Activated T-cell treated with anti-CD3 and anti-CD28 coated beads, Interleukin-2, amount 50 U/mL, for 24 hours (primary cell): ENCODE measurements at places on chromosomes 7 and 10.

DNA sequence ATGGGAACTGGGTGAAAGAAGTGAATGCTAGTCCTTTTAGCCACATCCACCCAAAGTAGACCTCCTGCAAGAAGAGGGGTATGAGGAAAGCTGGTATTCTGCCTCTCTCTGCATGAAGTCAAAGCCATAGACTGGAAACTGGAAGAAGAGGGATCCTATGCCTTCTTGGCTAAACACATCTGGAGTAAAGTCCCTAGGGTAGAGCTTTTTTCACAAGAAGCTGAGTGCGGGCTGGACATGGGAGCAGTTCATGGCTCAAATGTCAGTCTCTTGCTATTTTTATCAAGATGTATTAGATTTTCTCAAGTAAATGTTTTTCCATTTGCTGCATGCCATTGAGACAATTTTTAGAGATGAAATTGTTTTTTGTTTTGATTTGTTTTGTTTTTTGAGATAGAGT, 206.5 kb upstream of the TMEM72 start:
- H3K27ac ChIP-seq, result no peak overlapping the region
- DNase-seq, result no peak
- no peak overlapping the region for H3K4me3 ChIP-seq
- H3K36me3 ChIP-seq, result no peaks in the 10 kb centered on the region
- H3K27me3 ChIP-seq, result peaks cover 11% of the 10 kb centered on the region

- no peak overlapping the region for H3K4me3 ChIP-seq
- H3K36me3 ChIP-seq, result no peaks in the 10 kb centered on the region
- H3K27me3 ChIP-seq, result peaks cover 44% of the 10 kb centered on the region
- DNase-seq, result no peak
- H3K4me1 ChIP-seq, result no peaks in the 10 kb centered on the region
- H3K27ac ChIP-seq, result no peak overlapping the region
Measured at GRCh38 chr10:132102071-132102716, 36.4 kb downstream of the JAKMIP3 start.

- H3K27me3 ChIP-seq, result no peaks in the 10 kb centered on the region
- no peak overlapping the region for H3K27ac ChIP-seq
Measured at GRCh38 chr7:68958571-68958970, 639.7 kb upstream of the AUTS2 start.

GRCh38 chr10:5575144-5575481, 50.4 kb downstream of the CALML3 start:
- H3K27me3 ChIP-seq, result no peaks in the 10 kb centered on the region
- H3K4me3 ChIP-seq, result no peak overlapping the region
- no peaks in the 10 kb centered on the region for H3K4me1 ChIP-seq
- H3K36me3 ChIP-seq, result no peaks in the 10 kb centered on the region
- H3K27ac ChIP-seq, result no peak overlapping the region
- no peak for DNase-seq

DNA sequence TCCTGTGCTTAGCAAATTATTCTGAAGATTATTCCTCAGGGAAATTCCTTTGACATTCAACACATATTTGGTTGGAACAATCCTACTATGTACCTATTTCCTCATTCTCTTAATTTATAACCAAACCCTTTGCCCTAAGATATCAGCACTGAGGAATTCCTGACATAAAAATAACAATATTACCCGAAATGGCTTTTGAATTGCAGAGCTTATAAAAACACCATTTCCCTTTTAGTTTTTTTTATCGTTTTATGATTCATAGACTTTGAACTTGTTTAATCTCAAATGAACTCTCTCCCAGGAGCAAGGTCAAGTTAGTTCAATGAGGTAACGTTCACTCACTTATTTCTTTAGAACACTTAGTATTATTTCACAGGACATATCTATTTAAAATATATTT, 7.7 kb upstream of the ABCB1 start:
- H3K27ac ChIP-seq, result no peak overlapping the region
- no peaks in the 10 kb centered on the region for H3K4me1 ChIP-seq
- peaks cover 12% of the 10 kb centered on the region for H3K27me3 ChIP-seq
- no peak for DNase-seq

GRCh38 chr7:124375391-124375790, 342.5 kb upstream of the TMEM229A start:
- H3K36me3 ChIP-seq, result no peaks in the 10 kb centered on the region
- no peaks in the 10 kb centered on the region for H3K4me1 ChIP-seq
- H3K27ac ChIP-seq, result no peak overlapping the region

- peak overlapping the region; percentile 18 for H3K4me3 ChIP-seq
- DNase-seq, result peak; percentile 37
Measured at GRCh38 chr10:45557275-45557905, 115.2 kb downstream of the ZFAND4 start.

DNA sequence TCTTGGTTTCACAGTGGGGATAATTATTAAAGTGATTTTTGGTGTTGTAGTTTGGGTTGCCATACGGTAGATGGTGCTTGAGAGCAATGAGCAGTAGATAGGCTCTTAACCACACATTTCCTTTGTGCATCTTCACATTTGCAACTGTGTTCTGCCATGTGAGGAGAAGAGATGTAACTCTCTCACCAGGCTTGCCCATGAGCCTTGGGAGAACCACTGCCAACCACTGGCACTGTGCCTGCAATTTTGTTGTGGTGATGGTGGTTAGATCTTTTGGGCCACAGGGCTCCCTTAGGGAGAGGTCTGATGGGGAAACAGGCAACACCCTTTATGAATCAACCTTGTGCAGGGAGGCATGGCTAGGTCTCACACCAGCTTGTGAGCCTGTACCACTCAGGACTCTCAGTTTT, 204.3 kb downstream of the CCDC7 start:
- H3K36me3 ChIP-seq, result peaks cover 52% of the 10 kb centered on the region
- no peak for DNase-seq
- H3K27ac ChIP-seq, result peak overlapping the region; percentile 11
- no peaks in the 10 kb centered on the region for H3K27me3 ChIP-seq
- H3K4me1 ChIP-seq, result peaks cover 9% of the 10 kb centered on the region

- H3K4me1 ChIP-seq, result no peaks in the 10 kb centered on the region
- no peaks in the 10 kb centered on the region for H3K27me3 ChIP-seq
- no peak overlapping the region for H3K4me3 ChIP-seq
- no peak overlapping the region for H3K27ac ChIP-seq
Measured at GRCh38 chr7:81833401-81833800, 63.6 kb upstream of the HGF start.

- H3K27ac ChIP-seq, result no peak overlapping the region
- H3K36me3 ChIP-seq, result no peaks in the 10 kb centered on the region
- DNase-seq, result no peak
- H3K4me1 ChIP-seq, result peaks cover 5% of the 10 kb centered on the region
- peaks cover 27% of the 10 kb centered on the region for H3K27me3 ChIP-seq
Measured at GRCh38 chr7:24334627-24335026, 50.6 kb downstream of the NPY start.

- no peaks in the 10 kb centered on the region for H3K36me3 ChIP-seq
- H3K27me3 ChIP-seq, result no peaks in the 10 kb centered on the region
- H3K27ac ChIP-seq, result no peak overlapping the region
- H3K4me3 ChIP-seq, result no peak overlapping the region
- no peak for DNase-seq
Measured at GRCh38 chr7:15795393-15795792, 108.9 kb upstream of the MEOX2 start.

GRCh38 chr7:126302639-126303038, 950.1 kb downstream of the GRM8 start:
- no peak overlapping the region for H3K27ac ChIP-seq
- no peaks in the 10 kb centered on the region for H3K4me1 ChIP-seq
- H3K36me3 ChIP-seq, result no peaks in the 10 kb centered on the region
- no peaks in the 10 kb centered on the region for H3K27me3 ChIP-seq
- DNase-seq, result no peak

DNA sequence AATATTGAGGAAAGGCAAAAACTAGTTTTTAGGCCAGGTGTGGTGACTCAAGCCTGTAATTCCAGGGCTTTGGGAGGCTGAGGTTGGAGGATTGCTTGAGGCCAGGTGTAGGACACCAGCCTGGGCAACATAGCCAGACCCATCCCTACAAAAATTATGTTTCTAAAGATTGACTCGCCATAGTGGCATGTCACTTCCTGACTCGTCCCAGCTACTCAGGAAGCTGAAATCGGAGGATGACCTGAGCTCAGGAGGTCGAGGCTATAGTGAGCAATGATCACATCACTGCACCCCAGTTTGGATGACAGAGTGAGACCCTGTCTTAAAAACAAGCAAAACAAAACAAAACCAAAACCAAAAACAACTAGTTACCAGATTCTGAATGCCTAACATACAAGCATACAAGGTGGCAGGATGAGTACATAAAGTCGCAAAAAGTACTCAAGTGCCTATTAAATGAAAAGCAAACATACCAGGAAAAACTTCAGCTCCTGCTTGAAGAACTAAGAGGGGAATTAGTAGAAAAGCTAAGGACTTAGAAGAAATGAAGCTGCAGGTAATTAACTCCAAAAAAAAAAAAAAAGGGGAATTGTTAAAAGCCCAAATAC, 14.1 kb downstream of the ZNF398 start:
- peaks cover 20% of the 10 kb centered on the region for H3K4me1 ChIP-seq
- H3K27ac ChIP-seq, result peak overlapping the region; percentile 81
- peaks cover 87% of the 10 kb centered on the region for H3K36me3 ChIP-seq
- no peak for DNase-seq
- no peaks in the 10 kb centered on the region for H3K27me3 ChIP-seq
